CD14-positive monocyte (primary cell): ENCODE measurements at places on chromosomes 3 and 15. TPM values are rescaled to one million over a fixed set of nuclear protein-coding genes. Genes with fewer than 3 reads are reported as not detected.

DNA sequence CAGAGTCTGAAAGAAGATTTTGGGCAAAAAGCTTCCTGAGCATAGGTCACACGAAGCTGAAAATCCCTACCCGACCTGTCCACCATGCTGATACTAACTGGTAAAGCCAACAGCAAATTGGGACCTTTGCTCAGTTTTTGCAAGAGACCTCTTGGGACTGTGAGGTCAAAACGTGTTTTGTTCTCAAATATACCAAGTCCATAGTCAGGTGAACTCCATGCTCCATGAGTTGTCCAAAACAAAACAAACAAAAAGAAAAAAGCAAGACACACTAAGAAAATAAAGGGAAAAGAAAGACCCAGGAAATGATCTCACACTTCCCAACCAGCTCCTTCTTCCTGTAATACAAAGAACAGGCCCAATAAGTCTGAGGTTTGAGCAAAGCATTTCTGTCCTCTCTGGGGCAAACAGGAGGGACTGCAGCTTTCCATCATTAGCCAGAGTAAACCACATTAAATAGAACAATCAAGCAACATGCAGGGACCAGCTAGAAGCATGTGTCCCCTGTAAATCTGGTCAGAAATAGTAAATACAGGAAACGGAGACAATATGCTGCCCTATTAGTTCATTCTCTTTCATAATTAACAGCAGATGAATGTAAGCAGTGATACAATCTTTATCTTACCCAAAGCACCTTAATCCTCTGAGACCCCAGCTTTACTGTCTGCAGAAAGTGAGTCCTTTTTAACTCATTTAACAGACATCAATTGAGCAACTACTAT lies 125.0 kb upstream of the LIPC start:
- H3K4me1 ChIP-seq, result peaks cover 14% of the 10 kb centered on the region
- no peak overlapping the region for H3K4me3 ChIP-seq
- DNase-seq, result no peak

DNA sequence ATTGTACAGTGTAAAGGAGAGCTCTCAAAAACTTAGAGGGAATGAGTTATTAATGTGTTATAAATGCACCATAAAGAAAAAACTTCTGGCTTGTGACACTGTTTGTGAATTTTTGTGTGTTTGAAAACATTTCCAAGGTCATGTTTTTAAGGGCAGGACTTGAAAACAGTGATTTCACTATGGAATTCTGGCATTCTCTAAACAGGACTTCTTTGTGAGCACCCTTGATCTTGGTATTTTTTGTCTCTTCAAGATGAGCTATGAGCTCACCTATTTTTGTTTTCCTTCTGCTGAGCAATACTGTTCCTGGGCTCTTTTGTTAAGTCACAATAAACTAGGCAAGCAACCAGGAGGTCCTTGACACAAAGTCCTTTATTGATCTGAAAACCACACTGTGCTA lies 284.4 kb downstream of the RBMS3 start:
- no peaks in the 10 kb centered on the region for H3K36me3 ChIP-seq
- no peaks in the 10 kb centered on the region for H3K27me3 ChIP-seq
- no peaks in the 10 kb centered on the region for H3K4me1 ChIP-seq
- H3K4me3 ChIP-seq, result no peak overlapping the region
- no peak overlapping the region for H3K27ac ChIP-seq

GRCh38 chr15:90463381-90463780 lies 66.3 kb upstream of the CRTC3 start:
- H3K27ac ChIP-seq, result no peak overlapping the region
- no peaks in the 10 kb centered on the region for H3K27me3 ChIP-seq

Gene C3orf22
- not detected for polyA plus RNA-seq

- H3K27ac ChIP-seq, result no peak overlapping the region
- no peak overlapping the region for H3K4me3 ChIP-seq
- no peaks in the 10 kb centered on the region for H3K27me3 ChIP-seq
- H3K36me3 ChIP-seq, result no peaks in the 10 kb centered on the region
Observed at GRCh38 chr3:63818282-63819150, 583 bp upstream of the C3orf49 start.

DNA sequence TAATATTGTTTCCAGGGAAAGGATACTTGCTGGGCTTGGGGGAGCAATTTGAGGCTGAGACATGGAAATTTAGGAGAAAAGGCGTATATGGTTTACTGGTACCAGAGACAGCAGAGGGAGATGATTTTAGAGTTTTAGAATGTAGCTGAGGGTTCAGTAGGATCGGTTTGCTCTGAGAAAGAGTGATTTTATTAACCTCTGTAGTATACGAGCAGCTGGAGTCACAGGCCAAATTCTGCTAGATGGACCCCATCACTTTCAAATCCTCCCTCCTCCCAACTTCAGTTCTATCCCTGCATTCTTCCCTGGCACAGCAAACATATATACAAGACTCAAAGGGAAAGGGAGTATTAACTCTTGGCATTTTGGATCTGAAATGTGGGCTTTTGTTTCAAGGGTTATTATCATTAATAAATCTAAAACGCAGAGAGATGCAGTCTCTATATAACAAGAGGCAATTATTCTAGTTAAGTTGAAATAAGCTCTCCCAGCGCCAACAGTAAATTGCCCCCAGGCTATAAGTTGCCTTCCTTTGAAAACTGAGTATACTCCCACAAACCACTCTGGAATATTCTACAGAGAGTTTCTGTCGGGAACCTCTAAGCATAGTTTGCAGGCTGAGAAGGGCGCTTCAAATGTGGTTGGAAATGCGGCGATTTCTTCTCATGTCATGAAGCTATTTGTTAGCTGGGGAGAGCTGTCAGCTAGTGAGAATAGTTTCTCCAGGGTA lies 5.4 kb downstream of the CRABP1 start:
- H3K4me3 ChIP-seq, result no peak overlapping the region
- H3K27me3 ChIP-seq, result peaks cover 23% of the 10 kb centered on the region
- no peak overlapping the region for H3K27ac ChIP-seq
- H3K36me3 ChIP-seq, result no peaks in the 10 kb centered on the region
- peaks cover 9% of the 10 kb centered on the region for H3K4me1 ChIP-seq

DNA sequence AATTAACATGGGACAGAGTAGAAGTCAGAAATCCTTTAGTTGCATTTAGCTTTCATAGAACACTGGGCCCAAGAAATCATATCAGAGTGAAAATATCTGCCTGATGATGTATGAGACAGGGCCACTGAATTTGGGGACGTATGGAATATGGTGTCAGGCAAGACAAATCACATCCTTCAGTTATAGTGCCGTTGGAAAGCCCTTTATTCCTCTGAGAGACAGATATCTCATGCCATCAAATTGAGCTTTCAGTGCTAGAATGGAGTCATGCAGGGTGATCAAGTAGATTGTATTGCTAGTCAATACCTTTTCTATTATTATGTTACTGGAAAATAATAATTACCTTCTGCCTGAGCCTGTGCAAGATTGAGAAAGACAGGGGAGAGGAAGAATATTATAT lies 398.2 kb upstream of the RARB start:
- DNase-seq, result no peak
- no peaks in the 10 kb centered on the region for H3K27me3 ChIP-seq
- no peak overlapping the region for H3K27ac ChIP-seq

DNA sequence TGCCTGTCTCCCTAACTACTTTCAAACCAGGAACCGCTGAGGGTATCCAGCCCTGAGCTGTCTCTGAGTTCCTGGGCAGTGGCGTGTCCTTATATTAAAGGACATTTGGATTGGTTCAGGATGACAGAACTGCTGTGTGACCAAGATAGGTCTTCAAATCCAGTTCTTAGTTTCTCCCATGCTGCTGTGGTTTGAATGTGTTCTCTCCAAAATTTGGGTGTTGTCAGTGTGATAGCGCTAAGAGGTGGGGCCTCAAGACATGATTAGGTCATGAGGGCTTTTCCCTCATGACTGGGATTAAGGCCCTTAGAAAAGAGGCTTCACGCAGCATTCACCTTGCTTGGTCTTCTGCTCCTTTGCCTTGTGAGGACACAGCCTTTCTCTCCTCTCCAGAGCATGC lies 376.5 kb upstream of the TPM1 start:
- H3K4me1 ChIP-seq, result no peaks in the 10 kb centered on the region
- H3K36me3 ChIP-seq, result no peaks in the 10 kb centered on the region
- H3K4me3 ChIP-seq, result no peak overlapping the region
- DNase-seq, result no peak

GRCh38 chr15:70166506-70167087 lies 68.9 kb upstream of the TLE3 start:
- no peaks in the 10 kb centered on the region for H3K4me1 ChIP-seq
- no peak overlapping the region for H3K4me3 ChIP-seq
- no peak for DNase-seq
- no peaks in the 10 kb centered on the region for H3K36me3 ChIP-seq
- no peaks in the 10 kb centered on the region for H3K27me3 ChIP-seq

- H3K36me3 ChIP-seq, result peaks cover 11% of the 10 kb centered on the region
- peaks cover 81% of the 10 kb centered on the region for H3K4me1 ChIP-seq
- no peak overlapping the region for H3K4me3 ChIP-seq
- H3K27me3 ChIP-seq, result no peaks in the 10 kb centered on the region
Observed at GRCh38 chr15:64699751-64700388, 75.5 kb downstream of the RBPMS2 start.

- H3K36me3 ChIP-seq, result no peaks in the 10 kb centered on the region
- H3K27me3 ChIP-seq, result no peaks in the 10 kb centered on the region
- DNase-seq, result no peak
- H3K4me1 ChIP-seq, result no peaks in the 10 kb centered on the region
- H3K4me3 ChIP-seq, result no peak overlapping the region
Observed at GRCh38 chr3:37477711-37478487, 303.5 kb upstream of the LRRFIP2 start.

- H3K4me3 ChIP-seq, result no peak overlapping the region
- H3K27me3 ChIP-seq, result no peaks in the 10 kb centered on the region
- H3K4me1 ChIP-seq, result no peaks in the 10 kb centered on the region
- no peak overlapping the region for H3K27ac ChIP-seq
- no peak for DNase-seq
- no peaks in the 10 kb centered on the region for H3K36me3 ChIP-seq
Observed at GRCh38 chr3:55895897-55896566, 408.9 kb upstream of the WNT5A start.

GRCh38 chr15:63057468-63058345 lies 15.2 kb downstream of the TPM1 start:
- peaks cover 53% of the 10 kb centered on the region for H3K36me3 ChIP-seq
- no peak for DNase-seq
- no peak overlapping the region for H3K27ac ChIP-seq
- no peak overlapping the region for H3K4me3 ChIP-seq
- H3K27me3 ChIP-seq, result no peaks in the 10 kb centered on the region

DNA sequence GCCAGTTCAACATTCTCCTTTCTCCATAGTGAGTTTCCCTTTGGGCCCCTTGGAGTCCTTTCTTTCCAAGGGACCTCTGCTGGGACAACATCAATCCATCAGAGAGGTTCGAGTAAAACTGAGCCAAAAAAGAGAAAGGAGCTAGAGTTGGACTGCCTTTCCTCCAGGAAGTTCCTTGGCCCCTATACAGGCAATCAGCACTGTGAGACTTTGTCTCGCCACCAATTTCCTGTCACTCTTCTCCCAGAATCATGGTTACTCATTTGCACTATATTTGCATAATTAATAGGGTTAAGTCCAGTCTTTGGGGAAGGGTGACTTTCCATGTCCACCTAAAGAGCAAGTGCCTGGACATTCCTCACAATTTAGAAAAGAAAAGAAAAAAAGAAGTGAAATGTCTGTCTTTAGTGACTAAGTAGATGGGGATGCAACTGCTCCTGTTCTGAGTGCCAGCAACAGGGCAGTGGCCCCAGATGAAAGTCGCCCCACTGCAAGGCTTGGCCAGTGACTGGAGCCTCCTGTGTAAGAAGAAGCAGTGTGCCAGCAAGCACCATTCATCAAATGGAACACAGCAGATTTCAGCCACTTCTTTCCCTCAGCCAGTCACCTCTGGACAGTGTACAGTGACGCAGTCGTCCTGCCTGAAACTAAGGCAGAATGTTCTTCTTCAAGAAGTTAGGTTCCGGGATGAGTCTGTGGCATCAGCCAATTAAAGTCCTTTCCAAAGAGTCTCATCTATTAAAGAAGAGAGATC lies 91.6 kb downstream of the FSIP1 start:
- no peak overlapping the region for H3K4me3 ChIP-seq
- no peaks in the 10 kb centered on the region for H3K36me3 ChIP-seq
- DNase-seq, result no peak
- H3K4me1 ChIP-seq, result no peaks in the 10 kb centered on the region
- H3K27ac ChIP-seq, result no peak overlapping the region

DNA sequence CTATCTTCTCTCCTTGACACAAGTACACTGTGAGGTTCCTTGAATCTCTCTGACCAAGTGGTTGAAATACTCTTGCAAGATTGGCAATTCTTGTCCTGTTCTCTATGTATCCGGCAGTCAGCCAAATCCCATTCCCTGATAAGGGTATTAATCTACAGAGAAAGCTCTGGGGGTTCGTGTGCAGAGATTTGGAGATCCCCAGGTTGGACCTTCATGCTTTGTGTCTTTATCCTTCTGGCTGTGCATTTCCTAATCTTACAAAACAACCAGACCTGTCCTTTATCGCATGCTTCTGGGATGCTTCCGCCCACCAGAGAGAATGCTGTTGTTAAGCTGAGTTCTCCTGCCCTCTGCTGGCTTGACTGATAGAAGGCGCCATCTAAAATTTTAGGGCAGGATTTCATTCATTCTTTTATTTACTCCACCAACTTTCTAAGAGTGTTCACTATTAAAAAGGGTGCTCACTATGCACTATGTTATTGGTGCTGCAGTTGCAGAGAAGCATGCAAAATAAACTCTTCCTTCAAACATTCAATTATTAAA lies 8.6 kb upstream of the SST start:
- no peaks in the 10 kb centered on the region for H3K36me3 ChIP-seq
- DNase-seq, result peak; percentile 4
- no peak overlapping the region for H3K4me3 ChIP-seq
- H3K27ac ChIP-seq, result no peak overlapping the region

Gene FOXB1
- not detected for polyA plus RNA-seq

- H3K36me3 ChIP-seq, result no peaks in the 10 kb centered on the region
- no peak overlapping the region for H3K4me3 ChIP-seq
- H3K27me3 ChIP-seq, result no peaks in the 10 kb centered on the region
- peaks cover 16% of the 10 kb centered on the region for H3K4me1 ChIP-seq
- peak overlapping the region; percentile 94 for H3K27ac ChIP-seq
Observed at GRCh38 chr15:39455471-39455991, 125.3 kb upstream of the THBS1 start.

GRCh38 chr3:44146073-44146472 lies 95.6 kb upstream of the TOPAZ1 start:
- peaks cover 2% of the 10 kb centered on the region for H3K27me3 ChIP-seq
- no peak overlapping the region for H3K4me3 ChIP-seq
- H3K27ac ChIP-seq, result no peak overlapping the region
- no peaks in the 10 kb centered on the region for H3K36me3 ChIP-seq

DNA sequence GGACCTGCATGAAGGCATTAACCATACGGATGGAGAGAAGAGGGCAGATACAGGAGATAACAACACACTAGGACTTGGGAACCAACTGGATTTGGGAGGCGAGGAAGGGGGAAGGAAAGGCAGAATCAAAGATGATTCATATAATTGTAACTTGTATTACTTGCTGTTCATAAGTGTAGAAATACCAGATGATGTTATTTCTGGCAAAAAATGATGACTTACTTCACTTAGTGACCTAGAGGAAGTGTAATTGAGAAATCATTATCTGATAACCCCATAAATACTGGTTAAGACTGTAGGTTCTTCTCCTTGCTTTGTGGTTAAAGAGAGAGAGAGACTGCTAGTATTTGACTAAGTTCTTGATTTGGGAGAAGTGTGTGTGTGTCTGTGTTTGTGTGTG lies 50.5 kb upstream of the GK5 start:
- H3K36me3 ChIP-seq, result no peaks in the 10 kb centered on the region
- H3K4me1 ChIP-seq, result peaks cover 35% of the 10 kb centered on the region
- peak overlapping the region; percentile 86 for H3K27ac ChIP-seq
- H3K27me3 ChIP-seq, result no peaks in the 10 kb centered on the region
- DNase-seq, result peak; percentile 87
